ENCODE measurements at places on chromosomes 7 and 10. TPM values are rescaled to one million over a fixed set of nuclear protein-coding genes. Genes with fewer than 3 reads are reported as not detected.

Gene CYCS
- total RNA-seq, result 389 TPM

Gene RBP4
- 0.56 TPM for total RNA-seq

Gene KLHL7
- 53.9 TPM for total RNA-seq

Gene SKIDA1
- total RNA-seq, result 0.33 TPM

Gene GNAT3
- not detected for total RNA-seq

Gene HOXA4
- 0.88 TPM for total RNA-seq

Gene TMEM270
- not detected for total RNA-seq

Gene BUD31
- 186 TPM for total RNA-seq

Gene MYOF
- total RNA-seq, result 30.2 TPM

Gene SDHAF3
- 62.1 TPM for total RNA-seq

Gene GPNMB
- 112 TPM for total RNA-seq

Gene EEPD1
- total RNA-seq, result 9.4 TPM

Gene CCT6A
- 598 TPM for total RNA-seq

Gene SLIT1
- not detected for total RNA-seq

Gene PAX4
- total RNA-seq, result not detected

Gene TMEM236
- 0.04 TPM for total RNA-seq

Gene PLXNA4
- total RNA-seq, result 0.19 TPM

Gene MYOZ1
- total RNA-seq, result 0.33 TPM
